Lower lobe of right lung (tissue), 2 donors: ENCODE measurements at places on chromosomes 7 and 10. TPM values are rescaled to one million over a fixed set of nuclear protein-coding genes. Genes with fewer than 3 reads are reported as not detected.

SFMBT2 gene
- 22.3 TPM for total RNA-seq

TCAF2 gene
- 6.2 TPM for total RNA-seq

IDE gene
- 26.3 TPM for total RNA-seq

DNA sequence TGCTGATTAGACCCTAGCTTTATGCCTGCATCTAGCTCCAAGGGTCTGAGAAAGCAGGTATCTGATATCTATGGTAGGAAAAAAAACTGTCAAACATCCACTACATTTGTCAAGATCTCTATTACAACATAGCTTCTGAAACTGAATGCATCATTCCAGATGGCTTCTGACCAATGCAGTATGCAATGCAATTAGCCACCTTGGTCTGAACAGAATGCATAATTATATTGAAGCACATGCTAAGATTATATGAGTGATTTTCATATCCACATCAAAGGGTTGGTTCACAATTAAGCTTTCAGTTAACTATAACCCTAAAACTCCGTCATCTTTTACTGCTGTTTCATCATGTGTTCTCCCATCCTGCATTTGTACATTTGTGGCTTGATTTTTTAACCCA lies 271.4 kb downstream of the POLR1F start:
- no peak for DNase-seq

C7orf57 gene
- total RNA-seq = 1.6 TPM

DNA sequence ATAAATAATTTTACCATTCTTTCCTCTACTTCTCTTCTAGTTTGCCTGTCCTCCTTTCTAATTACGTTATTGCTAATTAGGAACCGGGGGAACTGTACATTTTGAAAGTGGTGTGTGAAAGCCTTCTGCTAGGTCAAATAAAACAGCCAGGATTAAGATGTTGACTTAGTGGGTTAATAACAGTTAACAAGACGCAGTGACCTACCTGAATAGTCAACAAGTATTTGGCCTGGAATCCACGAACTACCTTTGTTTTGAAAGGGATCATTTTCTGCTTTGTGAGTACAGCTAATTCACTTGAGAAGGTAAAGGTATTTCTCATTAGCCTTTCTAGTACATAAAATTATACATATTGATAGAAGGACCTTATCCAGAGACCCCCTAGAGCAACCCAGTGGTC lies 139.9 kb downstream of the COL28A1 start:
- DNase-seq = no peak

PAOX gene
- 6.9 TPM for total RNA-seq

DNA sequence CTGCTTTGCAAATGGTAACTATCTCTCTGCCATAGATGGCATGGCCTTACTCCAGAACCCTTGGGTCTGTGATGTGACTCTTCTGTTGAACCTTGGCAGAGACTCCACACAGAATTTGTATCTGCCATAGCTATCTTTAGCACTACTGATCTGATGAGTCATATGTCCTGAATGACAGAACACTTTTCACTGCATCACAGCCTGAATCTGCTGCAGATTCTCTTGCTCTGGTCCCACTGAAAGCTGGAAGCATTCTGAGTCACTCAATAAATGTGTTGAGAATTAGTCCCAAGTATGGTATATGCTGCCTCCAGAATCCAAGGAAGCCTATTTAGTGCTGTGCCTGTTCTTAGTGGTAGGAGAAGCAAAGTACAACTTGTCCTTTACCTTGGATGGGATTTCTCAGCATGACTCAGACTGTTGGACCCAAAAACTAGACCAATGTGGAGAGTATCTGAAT lies 39.5 kb upstream of the ANKRD1 start:
- DNase-seq = no peak

- DNase-seq = no peak
Observed at GRCh38 chr10:14879928-14880193, 1.2 kb downstream of the SUV39H2 start.

LBX1 gene
- total RNA-seq = not detected

GRCh38 chr7:79175374-79175773 lies 278.1 kb downstream of the MAGI2 start:
- no peak for DNase-seq

HOXA1 gene
- 0.77 TPM for total RNA-seq

- DNase-seq = no peak
Observed at GRCh38 chr7:128076196-128076795, 45.1 kb upstream of the LRRC4 start.

DNA sequence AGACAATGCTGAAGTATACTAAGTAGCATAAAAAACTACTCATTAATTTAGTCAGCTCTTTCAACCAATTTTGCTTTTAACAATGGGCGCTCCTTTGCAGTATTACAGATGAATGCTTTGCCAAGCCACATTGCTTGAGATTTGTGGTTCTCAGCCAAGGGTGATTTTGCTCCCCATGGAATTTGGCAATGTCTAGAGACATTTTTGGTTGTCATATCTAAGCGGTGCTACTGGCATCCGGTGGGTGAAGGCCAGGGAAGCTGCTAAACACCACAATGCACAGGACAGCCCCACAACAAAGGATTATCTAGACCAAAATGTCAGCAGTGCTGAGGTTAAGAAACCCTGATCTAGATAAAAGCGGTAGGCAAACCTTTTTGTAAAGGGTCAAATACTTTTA lies 112.0 kb downstream of the UBE2H start:
- DNase-seq = no peak

DNA sequence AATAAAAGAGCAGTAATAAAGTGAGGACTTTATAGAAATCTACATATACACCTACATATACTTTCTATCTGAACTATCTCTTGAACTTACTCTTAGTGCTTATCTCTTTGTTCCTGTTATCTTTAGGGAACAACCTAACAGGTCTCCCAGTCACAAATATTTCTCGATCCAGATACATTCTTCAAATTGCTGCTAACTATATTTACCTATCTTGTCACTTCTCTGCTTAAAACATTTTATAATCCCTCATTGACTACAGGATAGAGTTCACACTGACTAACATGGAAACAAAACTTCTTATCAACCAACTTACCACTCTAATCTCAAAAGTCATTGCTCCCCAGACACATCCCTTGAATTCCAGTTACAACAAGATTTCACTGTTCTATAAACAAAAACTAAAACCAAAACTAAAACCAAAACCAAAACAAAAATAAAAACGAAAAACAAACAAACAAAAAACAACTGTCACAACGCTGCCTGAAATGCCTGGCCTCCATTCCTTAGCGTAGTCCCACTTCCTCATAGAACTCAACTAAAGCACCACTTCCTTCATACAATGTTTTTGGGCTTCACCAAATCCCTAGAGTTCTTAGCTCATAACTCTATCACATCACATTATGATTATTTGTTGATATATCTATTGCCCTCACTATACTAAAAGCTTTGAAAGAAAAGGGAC lies 134.7 kb downstream of the SEMA3D start:
- no peak for DNase-seq

GRCh38 chr10:70066190-70066589 lies 13.5 kb downstream of the MACROH2A2 start:
- no peak for DNase-seq

DNA sequence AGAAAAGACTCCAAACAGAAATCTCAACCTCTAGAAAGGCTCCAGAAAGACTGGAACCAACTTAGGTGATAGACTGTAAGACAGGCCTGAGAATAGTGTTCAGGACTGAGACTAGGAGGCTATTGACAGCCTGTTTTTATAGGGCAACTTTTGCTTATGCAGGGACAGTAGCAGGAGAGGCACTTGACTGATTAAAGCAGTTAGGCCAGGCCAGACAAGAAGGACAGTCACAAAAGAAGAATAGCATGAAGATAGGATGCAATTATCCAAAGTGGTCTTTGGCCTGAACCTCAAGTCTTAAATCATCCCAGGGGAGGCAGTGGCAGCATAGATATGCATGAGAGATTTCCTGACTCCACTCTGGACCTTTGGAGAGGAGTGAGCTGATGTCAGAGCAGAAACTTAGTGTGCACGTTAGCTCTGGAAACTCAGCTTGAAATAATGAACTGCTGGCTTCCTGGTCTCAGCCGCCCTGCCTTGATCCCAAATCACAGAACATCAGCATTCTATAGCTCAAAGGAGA lies 290.6 kb downstream of the SORCS3 start:
- no peak for DNase-seq

DNA sequence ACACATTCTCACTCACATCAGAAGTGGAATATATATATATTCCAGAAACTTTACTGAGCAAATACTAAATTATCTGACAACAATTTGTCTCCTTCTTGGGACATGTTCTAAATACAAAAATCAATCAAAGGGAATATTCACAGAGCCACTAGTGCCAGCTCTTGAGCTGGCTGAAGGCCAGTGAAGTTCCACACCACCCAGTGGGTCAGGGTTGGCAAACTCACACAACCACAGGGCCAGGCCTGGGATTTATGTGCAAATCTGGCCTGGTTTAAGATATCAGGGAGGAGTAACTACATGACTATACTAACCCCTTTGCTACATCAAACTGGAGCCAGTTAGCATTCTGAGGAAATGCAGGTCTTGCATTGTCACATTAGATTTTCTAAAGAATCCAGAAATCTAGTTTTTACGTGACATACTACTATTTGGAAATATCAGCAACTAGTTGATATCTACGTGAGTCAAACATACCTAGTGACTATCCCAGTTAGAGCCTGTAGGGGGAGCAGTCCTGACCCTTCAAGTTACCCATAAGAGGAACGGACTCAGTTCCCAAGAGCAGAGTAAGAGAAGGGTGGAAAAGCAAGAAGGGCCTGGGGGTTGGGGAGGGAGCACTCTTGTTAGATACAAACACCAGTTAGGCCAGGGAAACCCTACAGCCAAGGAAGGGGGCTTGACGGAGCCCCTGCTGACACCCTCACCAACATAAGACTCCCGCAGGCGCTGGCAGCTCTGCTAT lies 600.4 kb downstream of the KCNMA1 start:
- no peak for DNase-seq

FAM3C gene
- 35.3 TPM for total RNA-seq

DNA sequence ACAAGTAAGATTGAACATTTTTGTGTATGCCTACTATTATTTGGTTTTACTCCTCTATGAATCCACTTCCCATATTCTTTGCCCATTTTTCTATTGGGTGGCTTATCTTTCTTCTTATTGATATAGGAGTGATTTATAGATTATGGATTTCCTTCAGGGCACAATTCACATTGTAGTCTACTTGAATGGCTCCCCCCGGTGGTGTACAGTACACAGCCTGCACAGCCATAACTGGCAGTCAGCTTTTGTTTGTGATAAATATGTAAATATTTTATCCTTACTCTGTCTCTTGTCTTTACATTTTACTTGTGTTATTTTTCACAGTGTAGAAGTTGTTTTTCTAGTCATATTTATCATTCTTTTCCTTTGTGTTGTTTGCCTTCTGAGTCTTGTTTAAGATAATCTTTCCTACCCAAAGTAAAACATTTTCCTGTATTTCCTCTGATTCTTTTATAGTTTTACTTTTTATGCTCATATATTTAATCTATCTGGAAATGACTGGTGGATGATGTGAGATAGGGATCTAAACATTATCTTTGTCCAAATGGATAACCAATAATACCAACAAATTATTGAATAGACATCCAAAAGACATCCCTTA lies 23.9 kb upstream of the CALD1 start:
- no peak for DNase-seq

DNA sequence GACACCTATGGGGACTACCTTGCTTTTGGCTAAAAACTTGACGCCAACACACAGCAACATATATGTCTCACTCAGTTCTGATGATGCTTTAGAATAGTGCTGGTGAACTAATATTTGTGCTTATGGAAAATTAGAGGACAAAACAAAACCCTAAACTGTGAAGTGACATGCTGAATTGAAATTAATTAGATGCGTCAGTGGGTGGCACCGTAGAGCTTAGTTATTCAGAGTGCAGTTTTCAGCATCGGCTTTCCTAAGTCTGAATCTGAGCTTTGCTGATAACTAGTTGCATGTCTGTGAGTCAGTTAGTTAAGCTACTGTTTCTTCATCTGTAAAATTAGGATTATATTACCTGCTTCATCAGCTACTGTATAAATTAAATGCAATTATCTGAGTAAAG lies 245.0 kb upstream of the SORCS1 start:
- no peak for DNase-seq

DNA sequence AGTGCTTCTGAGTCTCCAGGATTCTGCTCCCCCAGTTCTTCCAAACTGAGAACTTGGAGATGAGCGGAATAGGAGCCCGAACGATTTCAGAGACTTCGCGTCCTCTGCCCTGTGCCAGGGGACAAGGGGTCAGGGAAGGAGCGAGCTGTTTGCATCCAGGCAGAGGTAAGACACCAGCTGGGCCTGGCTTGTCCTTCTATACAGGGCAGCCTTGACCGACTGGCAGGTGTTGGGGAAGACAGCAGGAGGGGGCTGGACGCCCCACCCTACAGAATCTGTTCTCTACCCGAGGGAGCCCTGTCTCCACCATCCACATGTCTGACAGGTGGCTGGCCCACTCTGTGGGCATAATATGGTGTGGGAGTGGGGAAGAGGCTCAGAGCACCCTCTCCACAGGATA lies 7.1 kb downstream of the SPOCK2 start:
- DNase-seq = no peak

INMT gene
- 249 TPM for total RNA-seq

- DNase-seq = peak; percentile 38
Observed at GRCh38 chr7:369476-370258, 79.7 kb downstream of the FOXL3 start.

DNA sequence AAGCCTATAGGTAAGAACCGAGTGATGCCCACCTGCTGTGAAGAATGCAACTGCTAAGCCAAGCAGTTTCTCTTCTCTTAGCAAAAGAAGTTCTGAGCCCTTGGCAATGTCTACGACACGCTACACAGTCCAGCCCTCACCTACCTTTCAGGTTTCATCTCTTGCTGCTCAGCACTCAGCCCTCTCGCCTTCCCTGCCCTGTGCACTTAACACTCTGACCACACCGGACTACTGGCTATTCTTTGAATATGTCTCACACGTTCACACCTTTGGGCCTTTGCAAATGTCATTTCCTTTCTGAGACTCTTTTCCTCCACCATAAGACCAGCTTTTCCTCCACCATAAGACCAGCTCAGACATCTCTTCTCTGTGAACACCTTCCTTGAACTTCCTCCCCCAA lies 67.0 kb upstream of the ITGB1 start:
- no peak for DNase-seq

DNA sequence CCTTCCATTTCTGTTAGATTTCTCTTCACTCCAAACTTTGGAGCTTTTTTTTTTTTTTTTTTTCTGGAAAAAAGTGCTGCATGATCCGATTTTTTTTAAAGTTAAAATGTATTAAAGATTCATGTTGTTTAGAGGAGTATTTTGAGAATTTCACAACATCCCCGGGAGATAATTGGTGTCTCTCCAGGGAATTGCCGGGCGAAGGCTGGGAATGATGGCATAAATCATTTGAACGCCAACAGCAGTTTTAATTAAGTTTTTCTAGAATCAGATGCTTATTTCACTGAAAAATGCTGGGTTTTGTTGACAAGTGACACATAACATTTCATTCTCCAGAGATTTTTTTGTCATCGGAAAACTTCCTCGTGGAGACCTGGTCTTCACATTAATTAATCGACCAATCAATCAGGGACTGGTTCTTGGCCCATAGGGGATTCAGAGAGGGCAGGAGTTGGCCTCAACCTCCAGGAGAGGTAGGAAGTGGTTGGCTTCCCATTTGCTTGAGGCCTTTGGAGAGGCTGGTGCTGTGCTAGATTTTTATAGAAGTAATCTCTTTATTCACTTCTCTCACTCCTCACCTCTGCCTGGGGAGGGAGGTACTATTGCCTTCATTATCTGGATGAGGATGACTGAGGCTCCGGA lies 439.4 kb downstream of the TYW1 start:
- DNase-seq = no peak

LRRC18 gene
- 3.3 TPM for total RNA-seq
